ENCODE measurements at places on chromosomes 16 and 17. TPM values are rescaled to one million over a fixed set of nuclear protein-coding genes. Genes with fewer than 3 reads are reported as not detected.

DNA sequence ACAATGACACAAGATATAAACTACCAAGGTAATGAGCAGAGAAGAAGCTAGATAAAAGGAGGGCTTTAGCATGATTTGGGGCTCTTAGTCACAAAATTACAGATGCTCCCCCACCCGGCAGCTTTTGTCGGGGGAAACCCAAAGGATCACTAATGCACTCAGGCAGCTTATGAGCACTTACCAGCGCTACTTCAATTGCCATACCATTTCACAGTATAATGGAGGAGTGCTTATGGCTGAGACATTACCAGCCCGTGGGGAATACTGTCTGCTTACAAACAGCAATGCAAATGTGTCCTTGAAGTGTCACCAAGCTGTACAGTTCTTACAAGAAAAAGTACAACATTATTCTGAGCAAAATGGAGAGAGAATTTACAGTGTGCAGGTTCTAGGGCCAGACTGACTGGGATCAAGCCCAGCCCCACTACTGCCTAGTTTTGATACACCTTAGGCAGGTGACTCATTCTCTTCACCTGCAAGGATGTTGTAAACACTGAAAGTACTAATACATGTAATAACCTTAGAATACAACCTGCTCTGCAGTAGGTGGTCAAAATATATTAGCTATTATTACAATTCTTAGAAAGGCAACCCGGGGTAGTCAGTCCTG, 16.3 kb downstream of the ANKFY1 start:
- DNase-seq: no peak

DNA sequence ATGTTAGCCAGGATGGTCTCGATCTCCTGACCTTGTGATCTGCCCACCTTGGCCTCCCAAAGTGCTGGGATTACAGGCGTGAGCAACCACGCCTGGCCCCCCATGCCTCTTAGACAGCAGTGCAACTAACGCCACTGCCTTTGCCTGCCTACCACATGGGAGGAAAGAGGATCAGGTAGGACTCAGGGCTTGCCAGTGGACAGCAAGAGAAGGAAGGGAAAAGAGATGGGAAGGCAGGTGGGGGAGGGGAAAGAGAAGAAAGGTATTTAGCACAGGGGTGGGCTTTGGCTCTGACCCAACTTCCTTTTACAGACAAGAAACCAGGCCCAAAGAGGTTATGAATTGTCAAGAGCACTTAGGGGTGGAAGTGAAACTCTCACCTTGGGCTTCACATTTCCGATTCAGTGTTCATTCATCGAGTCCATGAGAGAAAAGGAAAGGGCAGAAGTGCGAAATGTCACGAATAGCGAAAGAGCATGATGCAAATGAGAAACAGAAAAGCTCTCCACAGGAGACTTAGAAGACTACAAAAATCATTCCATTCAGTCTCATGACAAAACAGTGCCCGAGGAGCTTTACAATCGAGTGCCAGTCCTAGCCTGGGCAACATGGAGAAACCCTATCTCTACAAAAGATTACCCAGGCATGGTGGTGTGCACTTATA, 36.4 kb downstream of the CDK5R1 start:
- DNase-seq: no peak

DNA sequence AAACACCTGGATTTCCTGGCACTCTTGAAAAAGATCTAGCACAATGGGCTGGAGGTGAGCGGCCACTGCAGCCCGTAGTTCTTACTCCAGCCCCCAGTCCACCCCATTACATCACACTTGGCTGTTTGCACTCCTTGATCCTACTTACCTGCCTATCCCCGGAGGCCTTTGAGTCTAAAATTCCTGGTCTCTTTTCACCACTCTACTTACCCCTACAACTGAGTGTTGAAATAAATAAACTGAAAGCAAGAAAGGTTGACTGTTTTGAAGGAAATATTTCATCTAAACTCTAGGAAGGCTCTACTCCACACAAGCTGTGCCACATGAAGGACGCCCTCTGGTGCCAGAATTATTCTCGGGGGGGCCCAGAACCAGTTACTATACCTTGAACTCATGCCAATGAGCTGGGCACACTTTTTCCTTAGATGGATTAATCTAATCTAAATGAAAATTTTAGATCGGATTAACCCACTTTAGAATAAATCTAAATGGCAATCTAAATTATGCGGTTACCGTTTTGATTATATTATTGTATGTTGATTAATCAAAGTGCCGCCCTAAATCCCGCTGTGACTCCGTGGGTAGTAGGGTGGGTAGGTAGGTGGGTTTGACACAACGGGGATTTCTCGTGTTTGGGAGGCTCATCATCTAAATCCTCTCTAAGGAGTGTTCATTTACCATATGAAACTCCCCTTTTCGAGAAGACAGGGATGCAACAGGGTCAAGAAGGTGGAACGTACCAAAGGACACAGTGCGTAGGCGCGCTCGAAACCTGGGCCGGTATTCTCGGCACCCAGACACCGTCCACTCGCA, 651 bp upstream of the EIF1 start:
- peak; percentile 70 for DNase-seq

- DNase-seq: no peak
Observed at GRCh38 chr17:43468691-43469139, 15.1 kb upstream of the DHX8 start.

DNA sequence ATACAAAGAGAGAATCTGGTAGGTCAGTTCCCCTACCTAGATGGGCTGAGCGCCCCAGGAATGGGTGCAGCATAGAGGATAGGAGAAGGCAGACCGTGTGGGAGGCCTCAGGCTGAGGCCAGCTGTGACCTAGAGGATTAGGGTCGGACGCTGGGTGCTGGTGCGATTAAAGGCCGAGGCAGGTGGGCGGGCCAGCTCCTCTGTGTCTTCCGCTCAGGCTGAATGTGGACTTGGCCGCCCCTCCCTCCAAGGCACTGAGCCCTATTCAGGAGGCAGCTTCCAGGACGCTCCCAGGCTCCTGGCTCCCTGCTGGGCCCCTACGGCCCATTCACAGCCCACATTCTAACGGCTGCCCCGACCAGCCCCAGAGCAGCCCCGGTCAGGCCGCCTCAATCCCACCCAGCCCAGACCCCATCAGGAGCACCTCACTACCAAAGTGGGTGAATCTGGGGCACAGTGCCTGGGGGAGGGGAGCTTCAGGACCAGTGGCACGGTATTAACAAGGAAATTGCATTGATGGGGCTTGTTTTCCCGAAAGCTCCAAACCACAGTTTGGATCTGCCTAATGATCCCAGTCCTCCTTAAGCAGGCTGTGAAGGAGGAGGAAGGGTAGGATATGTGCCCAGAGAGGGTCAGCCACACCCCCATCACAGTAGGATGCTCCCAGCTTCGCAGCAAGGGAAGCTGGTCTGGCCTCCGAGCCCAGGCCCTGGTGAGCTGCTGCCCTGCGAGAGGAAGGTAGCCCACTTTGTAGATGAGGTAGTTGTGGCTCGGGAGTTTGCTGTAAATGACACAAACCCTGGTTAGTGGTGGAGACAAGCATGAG, 14.5 kb downstream of the RHBDL3 start:
- no peak for DNase-seq

GRCh38 chr17:8123695-8124349, at the start of gene HES7:
Gene HES7 (minus strand): TSS chr17:8124106. CDS start chr17:8124084, 22 bp downstream.
- DNase-seq: peak; percentile 59

DNA sequence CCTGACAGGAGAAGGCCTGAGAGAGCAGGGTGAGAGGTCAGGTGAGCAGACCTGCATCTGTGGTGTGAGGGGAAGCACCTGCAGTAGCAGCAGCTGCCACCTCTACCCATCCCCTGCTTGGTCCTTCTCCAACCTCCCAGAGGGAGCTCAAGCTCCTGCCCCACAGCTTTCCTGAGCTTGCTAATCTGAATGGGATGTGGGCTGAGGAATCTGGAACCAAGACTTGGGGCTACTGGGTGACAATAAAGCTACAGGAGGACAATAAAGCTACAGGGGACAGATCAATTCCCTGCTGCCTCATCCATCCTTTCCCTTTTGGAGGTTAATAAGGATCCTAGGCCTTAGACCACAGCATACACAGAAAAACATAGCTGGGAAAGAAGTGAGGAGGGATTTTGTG, 4.9 kb upstream of the TBX4 start:
- DNase-seq: no peak

DNA sequence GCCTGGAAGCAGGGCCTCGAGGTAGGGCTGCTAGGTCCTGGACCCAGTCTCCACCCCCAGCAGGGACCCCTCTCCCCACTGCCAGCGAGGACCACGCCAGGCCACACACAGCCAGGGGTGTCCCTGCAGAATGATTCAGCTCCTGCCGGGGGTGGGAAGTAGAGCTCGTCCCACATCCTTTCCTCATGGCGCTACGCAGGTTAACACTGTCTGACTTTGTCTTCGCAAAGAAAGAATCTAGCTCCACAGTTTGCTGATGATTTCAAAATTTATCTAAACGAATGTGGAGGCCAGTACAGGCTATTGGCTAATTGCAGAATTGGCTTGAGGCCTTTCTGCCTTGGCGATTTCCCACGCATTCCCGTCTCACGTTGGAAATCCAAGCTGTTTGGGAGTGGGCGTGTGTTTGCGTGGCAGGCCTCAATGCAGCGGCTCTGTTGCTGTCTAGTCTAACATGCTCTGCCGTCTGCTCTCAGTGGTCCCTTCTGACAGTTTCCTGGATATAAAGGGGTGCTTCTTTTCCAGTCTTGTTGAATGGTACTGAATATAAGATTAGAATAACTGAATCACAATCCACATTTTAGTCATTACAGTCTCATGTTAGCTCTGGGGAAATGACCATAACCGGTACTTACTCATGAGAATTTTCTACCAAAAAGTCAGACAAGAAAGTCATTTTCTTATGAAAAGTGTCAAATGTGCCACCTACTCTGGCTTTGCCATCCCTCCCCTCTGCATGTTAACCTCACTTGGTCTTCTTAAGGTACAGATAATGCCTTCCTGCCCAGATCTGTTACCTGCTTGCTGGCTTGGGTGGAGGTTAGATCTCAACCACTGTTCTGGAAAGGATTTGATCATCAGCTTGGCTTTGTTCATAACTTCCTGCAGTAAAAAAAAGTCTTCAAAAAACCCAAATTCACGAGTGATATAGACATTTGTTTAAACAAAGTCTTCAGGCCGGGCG, 252.4 kb downstream of the NTN1 start:
- no peak for DNase-seq

DNA sequence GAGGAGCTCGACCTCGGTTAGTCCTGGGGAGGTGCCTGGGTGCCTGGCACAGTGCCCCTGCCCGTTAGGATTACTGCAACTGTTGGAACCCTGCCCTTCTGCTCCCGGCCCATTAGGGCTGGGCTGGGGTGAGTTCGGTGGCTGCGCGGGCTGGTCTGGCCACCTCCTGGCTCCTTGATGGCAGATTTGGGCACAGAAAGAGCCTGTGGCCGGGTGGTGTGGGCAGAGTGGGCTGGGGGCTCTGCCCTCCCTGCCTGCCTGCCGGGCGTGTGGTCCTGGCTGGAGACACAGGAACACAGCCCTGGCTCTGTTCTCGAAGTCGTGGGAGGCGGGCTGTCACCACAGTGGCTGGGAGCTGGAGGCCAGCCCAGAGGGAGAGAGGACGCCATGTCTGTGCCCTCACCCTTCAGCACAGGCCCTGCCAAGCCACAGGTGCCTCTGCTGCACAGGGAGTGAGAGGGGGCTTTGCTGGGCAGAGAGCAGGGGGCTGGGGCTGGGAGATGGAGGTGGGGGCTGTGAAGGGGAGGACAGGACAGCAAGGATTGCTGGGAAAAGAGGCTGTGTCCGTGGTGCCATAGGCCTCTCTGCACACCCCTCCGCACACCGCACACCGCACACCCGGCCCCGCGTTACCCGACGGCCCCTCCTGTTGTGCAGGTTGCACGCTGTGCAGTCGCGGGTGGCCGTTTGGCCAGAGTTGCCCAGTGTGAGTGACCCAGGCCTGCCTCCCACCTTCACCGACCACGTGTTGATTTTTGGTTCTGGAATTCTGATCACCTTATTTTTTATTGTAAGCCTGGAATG, 236.6 kb upstream of the GSE1 start:
- peak; percentile 89 for DNase-seq

DNA sequence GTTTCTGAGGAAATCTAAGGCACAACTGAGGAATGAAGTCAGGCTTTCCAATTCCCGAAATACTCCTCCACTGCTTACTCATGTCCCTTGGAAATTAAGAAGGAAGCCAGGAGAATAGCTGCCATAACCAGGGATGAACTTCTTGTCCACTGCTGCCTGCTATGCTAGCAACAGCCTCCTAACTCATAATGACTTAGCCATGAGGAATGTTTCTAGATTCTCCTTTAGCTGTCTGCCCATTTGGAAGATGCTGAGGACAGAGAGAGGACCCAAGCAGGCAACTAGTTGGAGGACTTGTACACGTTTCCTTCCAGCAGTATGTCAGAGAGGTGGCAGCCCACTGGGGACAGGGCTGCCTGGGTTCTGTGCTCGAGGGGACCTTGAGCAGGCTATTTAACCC, 939 bp upstream of the CCL2 start:
- no peak for DNase-seq

DNA sequence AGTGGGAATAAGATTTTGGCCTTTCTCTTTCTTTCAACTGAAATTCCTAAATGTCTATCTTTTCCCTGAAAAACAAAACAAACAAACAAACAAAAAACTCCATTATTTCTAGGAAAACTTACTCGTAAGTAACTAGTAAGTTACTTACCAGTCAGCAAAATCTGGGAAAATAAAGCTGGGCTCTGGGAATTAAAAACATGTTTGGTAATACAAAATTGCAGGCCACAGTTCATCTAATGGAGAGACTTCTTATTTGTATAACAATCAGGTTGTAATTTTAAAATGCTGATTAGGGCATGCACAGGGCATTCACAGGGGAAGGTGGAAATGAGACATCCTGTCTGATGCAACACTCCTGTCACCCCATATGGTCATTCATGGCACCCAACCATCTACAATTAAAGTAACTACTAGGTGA, 3.8 kb upstream of the WIPI1 start:
- DNase-seq: no peak

DNA sequence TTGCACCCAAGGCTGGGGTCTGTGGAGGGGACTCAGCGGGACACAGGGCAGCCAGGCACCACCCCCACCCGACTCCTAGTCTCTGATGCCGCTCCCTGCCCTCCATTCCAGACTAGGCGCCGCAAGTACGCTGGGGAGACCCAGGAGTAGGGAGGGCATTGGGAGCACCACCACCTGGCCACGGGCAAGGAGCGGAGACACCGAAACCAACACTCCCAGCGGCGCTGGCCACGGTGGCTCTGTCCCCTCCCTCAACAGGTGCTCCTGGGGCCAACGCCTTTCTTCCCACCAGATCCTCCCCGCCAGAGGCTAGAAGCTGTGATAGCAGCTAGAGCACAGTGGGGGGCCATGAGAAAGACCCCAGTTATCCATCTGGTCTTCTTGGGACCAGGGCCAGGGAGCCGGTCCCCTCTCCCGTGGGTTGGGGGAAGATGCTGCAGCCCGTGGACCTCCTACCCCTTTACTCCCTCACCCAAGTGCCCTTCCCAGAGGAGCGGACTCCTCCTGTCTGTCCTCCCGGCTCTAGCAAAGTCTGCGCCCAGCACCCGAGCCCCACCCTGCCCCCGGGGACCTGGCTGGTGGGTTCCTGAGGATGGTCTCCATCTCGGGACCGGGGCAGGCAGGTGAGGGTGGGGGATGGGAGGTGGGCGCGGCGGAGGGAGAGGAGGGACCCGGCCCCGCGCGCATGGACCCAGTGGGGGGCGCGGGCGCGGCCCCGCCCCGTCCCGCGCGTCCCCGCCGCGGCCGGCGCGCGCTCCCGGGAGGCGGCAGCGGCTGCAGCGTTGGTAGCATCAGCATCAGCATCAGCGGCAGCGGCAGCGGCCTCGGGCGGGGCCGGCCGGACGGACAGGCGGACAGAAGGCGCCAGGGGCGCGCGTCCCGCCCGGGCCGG, at the start of gene SYNGR3:
TSS of gene SYNGR3 (plus strand) at position 762 of the 892 bp plus-strand sequence. CDS start 133 bp downstream, outside the sequence.
- no peak for DNase-seq

LAT gene
- total RNA-seq: 17.8 TPM

LHX1 gene
- not detected for total RNA-seq

CBX2 gene
- total RNA-seq: 1.2 TPM

CLDN6 gene
- not detected for total RNA-seq

RHBDF1 gene
- 91.0 TPM for total RNA-seq

HMOX2 gene
- total RNA-seq: 28.6 TPM

MYH8 gene
- not detected for total RNA-seq

TBC1D3L gene
- 22.5 TPM for total RNA-seq

GRB7 gene
- 0.42 TPM for total RNA-seq
